GM12865 (cell line): ENCODE measurements at places on chromosomes 3 and 15.

GRCh38 chr15:97236140-97236539, 724.4 kb upstream of the ARRDC4 start:
- DNase-seq, result no peak

- no peak for DNase-seq
Measured at GRCh38 chr3:461006-461405, 264.4 kb downstream of the CHL1 start.

DNA sequence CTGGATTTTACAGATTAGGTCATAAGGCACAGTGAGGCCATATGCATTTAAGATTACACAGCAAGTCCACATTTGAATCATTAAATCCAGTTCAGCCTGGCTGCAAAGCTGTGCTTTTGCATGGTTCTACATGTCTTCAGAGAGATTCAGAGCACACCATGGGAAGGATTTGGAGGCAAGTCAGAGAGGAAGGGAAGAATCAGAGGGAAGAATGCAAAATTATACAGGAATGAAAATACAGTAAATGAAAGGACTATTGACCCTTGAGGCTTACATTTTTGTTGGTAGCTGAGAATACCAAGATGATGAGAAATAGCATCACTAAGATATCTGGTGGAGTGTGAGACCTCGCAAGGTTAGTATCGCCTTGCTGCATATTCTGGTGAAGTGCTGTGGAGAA, 13.9 kb downstream of the FILIP1L start:
- no peak for DNase-seq

GRCh38 chr3:58317811-58318210, 11.5 kb downstream of the HTD2 start:
- DNase-seq, result no peak

DNA sequence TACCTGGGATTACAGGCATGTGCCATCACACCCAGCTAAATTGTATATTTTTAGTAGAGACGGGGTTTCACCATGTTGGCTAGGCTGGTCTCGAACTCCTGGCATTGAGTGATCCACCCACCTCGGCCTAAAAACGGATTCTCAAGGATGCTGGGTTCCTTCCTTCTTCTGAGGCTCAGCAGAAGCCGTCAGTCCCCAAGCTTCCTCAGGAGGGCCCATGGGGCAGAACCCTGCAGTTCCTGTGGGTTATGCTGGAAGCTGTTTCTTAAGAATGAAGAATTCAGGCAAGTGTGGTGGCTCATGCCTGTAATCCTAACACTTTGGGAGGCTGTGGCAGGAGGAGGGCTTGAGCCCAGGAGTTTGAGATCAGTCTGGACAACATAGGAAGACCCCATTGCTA, 29.0 kb upstream of the ZNF710 start:
- no peak for DNase-seq

DNA sequence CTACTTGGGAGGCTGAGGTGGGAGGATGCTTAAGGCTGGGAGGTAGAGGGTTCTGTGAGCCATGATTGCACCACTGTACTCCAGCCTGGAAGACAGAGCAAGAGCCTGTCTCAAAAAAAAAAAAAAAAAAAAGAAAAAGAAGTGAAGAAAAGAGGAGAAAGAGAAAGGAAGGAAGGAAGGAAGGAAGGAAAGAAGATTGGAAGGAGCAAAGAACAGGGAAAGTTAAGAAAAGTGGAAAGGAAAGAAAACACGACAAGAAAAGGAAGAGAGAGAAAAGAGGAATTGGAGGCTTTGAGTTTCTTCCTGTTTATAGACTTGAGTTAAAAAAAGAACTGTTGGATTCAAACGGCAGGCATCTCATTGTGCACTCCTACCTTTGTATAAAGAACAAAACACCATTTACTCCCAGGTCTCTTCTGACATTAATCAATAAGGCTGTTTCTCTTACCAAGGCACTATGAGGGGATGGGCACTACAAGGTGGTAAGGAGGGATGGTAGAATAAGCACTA, 73.5 kb downstream of the EDEM1 start:
- no peak for DNase-seq

GRCh38 chr15:72740219-72740618, 43.3 kb downstream of the ADPGK start:
- DNase-seq, result peak; percentile 63

DNA sequence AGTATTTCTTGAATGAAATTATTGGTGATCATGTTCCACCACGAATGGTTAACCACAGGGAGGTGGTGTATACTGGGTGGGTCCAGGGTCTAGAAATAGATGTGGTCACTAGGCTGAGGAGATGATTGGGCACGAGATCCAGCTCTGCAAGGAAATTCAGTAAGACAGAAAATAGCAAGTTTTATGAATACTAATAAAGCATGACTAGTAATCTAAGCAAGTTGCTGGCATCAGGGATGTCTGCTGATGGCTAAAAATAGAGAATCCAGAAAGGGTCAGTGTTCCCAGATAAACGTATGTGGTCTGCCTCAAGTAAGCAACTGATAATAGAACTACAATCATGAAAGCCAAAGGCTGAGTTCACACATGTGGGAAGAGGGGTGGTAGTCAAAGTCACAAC, 108.3 kb upstream of the FRMD4B start:
- DNase-seq, result no peak

GRCh38 chr3:17801131-17801530, 58.7 kb upstream of the TBC1D5 start:
- DNase-seq, result no peak
